ENCODE measurements at places on chromosomes 13 and 19. TPM values are rescaled to one million over a fixed set of nuclear protein-coding genes. Genes with fewer than 3 reads are reported as not detected.

DNA sequence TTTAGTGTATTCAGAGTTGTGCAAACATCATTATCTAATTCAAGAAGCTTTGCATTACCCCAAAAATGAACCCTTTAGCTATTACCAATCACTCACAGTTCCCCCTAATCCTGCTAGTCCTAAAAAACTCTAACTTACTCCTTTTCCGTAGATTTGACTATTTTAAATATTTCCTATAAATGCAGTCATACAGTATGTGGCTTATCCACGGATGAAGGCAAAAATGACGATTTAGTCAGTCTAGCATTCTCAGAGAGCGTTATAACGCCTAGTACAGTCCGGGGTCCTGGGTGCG, 587 bp upstream of the ZNF383 start:
- no peaks in the 10 kb centered on the region for H3K27me3 ChIP-seq
- no peak for DNase-seq
- peaks cover 35% of the 10 kb centered on the region for H3K4me1 ChIP-seq
- H3K36me3 ChIP-seq = peaks cover 24% of the 10 kb centered on the region

GRCh38 chr19:459724-460511, 915 bp downstream of the SHC2 start:
- H3K36me3 ChIP-seq = peaks cover 4% of the 10 kb centered on the region
- peaks cover 22% of the 10 kb centered on the region for H3K4me1 ChIP-seq
- peak overlapping the region; percentile 88 for H3K27ac ChIP-seq
- peak overlapping the region; percentile 76 for H3K4me3 ChIP-seq
- peak; percentile 76 for DNase-seq

DNA sequence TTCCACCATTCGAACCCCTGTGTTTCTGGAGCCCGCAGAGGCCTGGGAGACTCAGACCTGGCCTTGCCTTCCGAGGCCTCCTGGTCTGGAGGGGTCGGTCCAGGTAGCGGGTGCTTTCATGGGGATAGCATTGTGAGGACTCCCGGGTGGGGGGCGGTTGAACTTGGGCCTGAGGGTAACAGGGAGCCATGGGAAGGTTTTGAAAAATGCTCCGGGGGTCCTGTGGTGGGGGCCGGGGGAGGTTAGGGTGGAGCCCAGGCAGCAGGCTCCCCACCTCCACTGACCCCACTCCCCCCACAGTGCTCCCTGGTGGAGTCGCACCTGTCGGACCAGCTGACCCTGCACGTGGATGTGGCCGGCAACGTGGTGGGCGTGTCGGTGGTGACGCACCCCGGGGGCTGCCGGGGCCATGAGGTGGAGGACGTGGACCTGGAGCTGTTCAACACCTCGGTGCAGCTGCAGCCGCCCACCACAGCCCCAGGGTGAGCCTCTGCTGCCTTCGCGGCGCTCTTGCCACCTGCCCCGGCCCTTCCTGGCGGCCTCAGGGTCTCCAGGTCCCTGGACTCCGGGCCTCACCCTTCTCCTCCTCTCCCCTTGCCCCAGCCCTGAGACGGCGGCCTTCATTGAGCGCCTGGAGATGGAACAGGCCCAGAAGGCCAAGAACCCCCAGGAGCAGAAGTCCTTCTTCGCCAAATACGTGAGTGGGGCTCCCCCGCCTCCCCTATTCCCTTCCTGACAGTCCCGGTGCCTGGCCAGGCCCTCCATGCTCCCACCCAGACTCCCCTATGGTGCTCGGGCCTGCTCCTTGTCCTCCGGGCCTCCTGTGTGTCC, 3.8 kb upstream of the GARIN5A start:
- H3K4me1 ChIP-seq = peaks cover 43% of the 10 kb centered on the region
- H3K4me3 ChIP-seq = no peak overlapping the region
- peaks cover 57% of the 10 kb centered on the region for H3K36me3 ChIP-seq
- no peaks in the 10 kb centered on the region for H3K27me3 ChIP-seq
- no peak overlapping the region for H3K27ac ChIP-seq

DNA sequence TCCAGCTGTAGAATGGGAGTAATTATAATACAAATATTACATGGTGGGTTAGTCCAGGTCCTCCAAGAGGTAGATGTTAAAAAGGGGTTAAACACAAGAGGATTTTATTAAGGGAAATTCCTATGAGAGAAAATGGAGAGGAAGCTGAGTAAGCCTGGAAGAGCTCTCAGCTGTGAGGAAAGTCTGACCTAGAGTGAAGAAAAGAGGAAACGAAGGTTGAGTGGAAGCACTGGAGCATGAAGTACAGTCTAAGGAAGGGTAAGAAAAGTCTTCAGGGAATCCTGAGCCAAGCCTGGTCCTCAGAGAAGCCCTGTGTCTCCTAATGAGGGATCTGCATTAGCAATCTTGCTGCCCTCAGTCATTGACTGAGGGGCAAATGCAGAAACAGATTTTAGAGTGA, 506.2 kb downstream of the GPC5 start:
- H3K4me1 ChIP-seq = no peaks in the 10 kb centered on the region
- H3K4me3 ChIP-seq = no peak overlapping the region
- DNase-seq = no peak
- no peaks in the 10 kb centered on the region for H3K36me3 ChIP-seq
- no peaks in the 10 kb centered on the region for H3K27me3 ChIP-seq

- DNase-seq = no peak
- peaks cover 6% of the 10 kb centered on the region for H3K4me1 ChIP-seq
- H3K4me3 ChIP-seq = no peak overlapping the region
Measured at GRCh38 chr19:14218620-14219330, 12.8 kb upstream of the ADGRL1 start.

- H3K27me3 ChIP-seq = no peaks in the 10 kb centered on the region
- H3K36me3 ChIP-seq = peaks cover 30% of the 10 kb centered on the region
- H3K4me3 ChIP-seq = no peak overlapping the region
- DNase-seq = no peak
Measured at GRCh38 chr19:899336-900042, 6.2 kb downstream of the RNU6-9 start.

- no peaks in the 10 kb centered on the region for H3K27me3 ChIP-seq
- no peak overlapping the region for H3K27ac ChIP-seq
- no peak for DNase-seq
- no peak overlapping the region for H3K4me3 ChIP-seq
Measured at GRCh38 chr13:45301263-45301662, 39.7 kb downstream of the TPT1 start.

DNA sequence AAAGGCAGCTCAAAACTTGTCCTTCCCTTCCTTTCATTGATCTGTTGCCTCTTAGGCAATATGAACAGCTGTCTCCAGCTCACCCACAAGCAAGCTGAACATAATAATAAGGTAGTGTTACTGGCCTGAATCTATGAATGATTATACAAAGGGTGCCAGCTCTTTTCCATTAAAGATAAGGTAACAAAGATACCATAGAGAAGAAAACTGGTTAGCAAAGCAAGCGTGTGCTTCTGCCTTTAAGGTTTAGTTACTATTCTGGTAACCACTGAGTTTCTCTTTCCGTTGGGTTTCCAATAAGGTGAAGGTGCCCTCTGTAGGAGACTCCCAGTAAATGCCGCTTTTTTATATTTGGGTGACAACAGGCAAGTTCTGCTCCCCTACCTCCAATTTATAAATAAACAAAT, 12.1 kb upstream of the DACH1 start:
- no peak overlapping the region for H3K27ac ChIP-seq
- H3K4me3 ChIP-seq = peak overlapping the region; percentile 5
- H3K27me3 ChIP-seq = no peaks in the 10 kb centered on the region
- no peak for DNase-seq
- peaks cover 4% of the 10 kb centered on the region for H3K4me1 ChIP-seq

DNA sequence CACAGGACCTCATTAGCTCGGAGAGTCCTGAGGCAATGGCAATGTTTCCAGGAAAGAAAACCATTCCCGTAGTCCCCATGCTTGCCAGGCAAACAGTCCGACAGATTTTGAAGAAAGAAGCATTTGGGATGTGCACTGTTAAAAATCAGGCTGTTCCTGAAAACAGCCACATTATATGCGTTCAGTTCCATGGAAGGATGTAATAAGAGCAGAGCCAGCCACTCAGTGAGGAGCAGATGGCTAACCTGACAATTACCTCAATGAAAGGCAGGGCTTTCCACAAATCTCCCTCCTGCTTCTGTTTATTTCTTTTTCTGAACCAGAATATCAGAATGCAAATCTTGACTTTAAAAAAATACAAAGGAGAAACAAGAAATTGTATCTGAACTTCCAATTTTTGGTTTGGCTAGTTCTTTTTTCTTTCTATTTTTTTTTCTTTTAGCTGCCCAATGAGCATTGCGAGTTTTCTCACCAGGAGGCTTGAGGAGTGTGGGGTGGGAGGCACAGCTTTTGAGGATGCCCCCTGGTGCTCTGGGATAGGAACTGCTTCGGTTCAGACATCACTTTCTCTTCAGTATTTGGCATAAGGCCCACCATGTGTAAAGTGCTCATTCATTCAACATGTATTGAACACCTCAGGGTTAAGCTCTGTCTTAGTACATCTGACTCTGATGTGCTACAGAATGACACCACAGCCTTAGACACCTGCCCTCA, 124.2 kb downstream of the TBC1D4 start:
- H3K4me3 ChIP-seq = no peak overlapping the region
- H3K27me3 ChIP-seq = no peaks in the 10 kb centered on the region
- peaks cover 44% of the 10 kb centered on the region for H3K4me1 ChIP-seq
- no peak for DNase-seq

DNA sequence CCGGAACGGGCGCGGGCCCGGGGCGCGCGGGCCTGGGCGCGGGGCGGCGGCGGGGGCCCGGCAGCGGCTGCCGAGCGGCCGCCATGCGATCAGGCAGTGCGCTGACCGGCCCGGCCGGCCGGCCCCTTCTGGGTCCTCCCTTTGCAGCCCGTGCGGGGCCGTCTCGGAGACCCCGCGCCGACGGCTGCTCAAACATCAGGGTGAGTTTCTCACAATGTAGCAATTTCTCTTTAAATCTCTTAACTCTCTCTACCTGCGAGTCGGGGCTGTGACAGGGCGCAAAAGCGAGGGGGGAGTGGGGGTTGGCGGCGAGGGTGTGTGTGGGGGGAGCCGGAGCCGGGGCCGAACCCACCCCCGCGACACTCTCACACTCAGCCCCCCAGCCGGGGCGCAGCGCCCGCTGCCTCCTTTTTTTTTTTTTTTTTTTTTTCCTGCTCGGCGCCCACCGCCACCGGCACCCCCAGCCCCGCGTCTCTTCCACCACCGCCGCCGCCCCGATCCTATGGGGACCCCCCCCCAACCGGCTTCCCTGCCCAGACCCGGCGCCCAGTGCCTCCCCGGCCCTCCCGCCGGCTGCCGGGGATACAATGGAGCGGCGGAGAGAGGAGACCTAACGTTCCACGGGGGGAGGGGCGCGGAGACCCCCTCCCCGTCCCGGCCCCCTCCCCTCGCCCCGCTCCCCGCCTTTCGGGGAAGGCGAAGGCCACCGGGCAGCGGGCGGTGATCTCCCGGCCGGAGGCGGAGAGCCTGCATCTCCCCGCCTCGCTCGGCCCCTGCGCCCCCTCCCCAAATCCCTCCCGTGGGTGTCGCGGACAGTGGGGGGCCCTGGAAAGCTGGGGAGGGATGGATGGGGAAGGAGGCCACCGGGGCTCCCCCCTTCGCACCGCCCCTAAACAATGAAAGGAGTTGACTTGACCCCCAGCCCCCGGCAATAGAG, at the start of gene BICRA:
Gene BICRA, plus strand, starts transcription at position 166 of the 937 bp plus-strand sequence. CDS start 64,441 bp downstream, outside the sequence.
- peak; percentile 86 for DNase-seq
- H3K4me1 ChIP-seq = peaks cover 67% of the 10 kb centered on the region

DNA sequence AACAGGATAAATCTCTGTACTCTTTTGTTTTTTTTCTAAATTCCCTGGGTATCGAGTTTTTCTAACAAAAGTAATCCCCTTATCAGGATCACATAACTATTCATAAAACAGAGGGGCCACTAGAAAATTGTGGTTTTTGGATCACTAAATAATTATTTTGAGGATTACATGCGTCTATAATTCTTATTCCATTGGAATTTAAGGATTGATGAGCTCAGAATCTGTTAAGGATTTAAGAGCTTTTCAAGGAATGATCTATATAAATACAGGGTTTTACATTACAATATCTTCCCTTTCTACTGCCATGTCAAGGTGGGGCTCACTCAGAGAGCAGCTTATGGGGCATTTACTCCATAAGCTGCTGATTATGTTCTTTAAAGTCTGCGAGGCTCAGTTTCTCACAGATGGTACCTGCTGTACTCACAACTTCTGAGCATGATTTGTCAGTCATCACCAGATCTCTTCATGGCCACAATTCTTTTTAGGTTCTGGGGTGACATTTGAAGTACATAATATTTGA, 449.8 kb downstream of the PCDH17 start:
- no peak for DNase-seq
- no peak overlapping the region for H3K27ac ChIP-seq
- no peaks in the 10 kb centered on the region for H3K36me3 ChIP-seq
- H3K4me3 ChIP-seq = no peak overlapping the region
- no peaks in the 10 kb centered on the region for H3K4me1 ChIP-seq
- H3K27me3 ChIP-seq = no peaks in the 10 kb centered on the region

- DNase-seq = no peak
- H3K36me3 ChIP-seq = peaks cover 8% of the 10 kb centered on the region
- no peaks in the 10 kb centered on the region for H3K27me3 ChIP-seq
- peak overlapping the region; percentile 95 for H3K27ac ChIP-seq
Measured at GRCh38 chr19:38656171-38656981, 8.9 kb downstream of the ACTN4 start.

DNA sequence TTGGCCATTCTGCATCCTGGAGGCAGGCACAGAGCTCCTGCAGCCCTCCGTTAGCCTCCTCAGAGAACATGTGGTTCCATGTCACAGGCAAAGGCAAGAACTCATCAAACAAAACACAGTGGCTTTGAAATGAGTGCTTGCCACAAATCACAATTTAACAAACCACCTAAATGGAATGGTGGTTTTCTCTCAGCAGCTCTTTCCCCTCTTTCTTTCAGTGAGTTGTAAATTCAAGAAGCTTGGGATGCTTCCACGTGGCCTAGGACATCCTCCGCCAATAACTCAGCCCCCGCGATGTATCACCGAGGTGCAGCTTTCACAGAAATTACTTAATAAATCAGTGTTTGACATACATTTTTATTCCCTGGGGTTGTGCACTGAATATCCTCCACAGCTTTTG, 65.4 kb upstream of the RFC3 start:
- H3K27ac ChIP-seq = no peak overlapping the region
- no peaks in the 10 kb centered on the region for H3K36me3 ChIP-seq
- H3K4me3 ChIP-seq = no peak overlapping the region
- DNase-seq = no peak
- no peaks in the 10 kb centered on the region for H3K27me3 ChIP-seq
- no peaks in the 10 kb centered on the region for H3K4me1 ChIP-seq

DNA sequence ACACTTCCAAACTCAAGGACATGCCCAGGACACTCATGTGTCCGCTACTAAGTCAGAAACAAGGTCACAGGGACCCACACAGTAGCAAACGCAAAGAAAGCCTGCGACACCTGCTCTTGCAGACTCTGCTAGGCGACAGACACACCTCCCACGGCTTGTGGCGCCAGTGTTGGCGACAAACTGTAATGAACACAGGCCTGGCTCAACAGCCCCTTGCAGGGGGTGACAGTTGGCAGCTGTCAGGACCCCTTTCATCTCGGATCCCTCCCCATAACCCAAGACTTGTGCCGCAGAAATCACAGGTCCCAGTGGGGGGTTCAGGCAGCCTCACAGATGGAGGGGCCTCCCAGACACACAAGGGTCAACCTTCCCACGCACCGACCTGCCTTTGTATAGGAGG, 364 bp downstream of the CKM start:
- H3K27ac ChIP-seq = peak overlapping the region; percentile 95
- peaks cover 30% of the 10 kb centered on the region for H3K27me3 ChIP-seq

The KCNRG gene
- not detected for total RNA-seq

The KIR2DL3 gene
- not detected for total RNA-seq

The DACT3 gene
- 18.3 TPM for total RNA-seq

The ACER1 gene
- not detected for total RNA-seq

All from left ventricle myocardium inferior (tissue), 1 donor.